ENCODE measurements at places on chromosomes 5 and 9. TPM values are rescaled to one million over a fixed set of nuclear protein-coding genes. Genes with fewer than 3 reads are reported as not detected.

Gene DND1
- total RNA-seq: 0.22 TPM

Gene MYO10
- total RNA-seq: 43.2 TPM

Gene CCL27
- total RNA-seq: not detected

Gene IL17B
- not detected for total RNA-seq

Gene SLC4A9
- not detected for total RNA-seq

Gene DBH
- not detected for total RNA-seq

DNA sequence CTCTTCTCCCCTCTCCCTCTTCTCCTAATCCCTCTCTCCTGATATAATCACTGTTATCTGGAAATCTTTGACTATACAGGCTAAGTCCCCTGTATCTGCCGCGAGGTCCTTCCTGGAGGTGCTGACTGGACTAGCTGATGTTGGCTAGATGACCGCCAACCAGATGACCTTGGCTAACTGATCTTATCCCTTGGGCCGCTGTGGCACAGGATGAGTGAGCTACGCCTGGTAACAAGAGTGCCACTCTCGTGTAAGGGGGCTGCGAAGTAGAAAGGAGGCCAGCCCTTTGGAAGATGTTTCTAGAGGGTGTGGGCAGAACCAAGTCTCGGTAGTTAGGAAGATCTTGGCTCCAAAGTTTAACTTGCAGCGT, 345 bp upstream of the PRRC1 start:
- peak overlapping the region; percentile 90 for H3K4me3 ChIP-seq
- peak overlapping the region; percentile 96 for H3K27ac ChIP-seq
- peaks cover 19% of the 10 kb centered on the region for H3K4me1 ChIP-seq
- no peak for DNase-seq
- no peaks in the 10 kb centered on the region for H3K27me3 ChIP-seq
- peaks cover 27% of the 10 kb centered on the region for H3K36me3 ChIP-seq

GRCh38 chr5:67844924-67845323, 370.6 kb upstream of the PIK3R1 start:
- H3K27me3 ChIP-seq: no peaks in the 10 kb centered on the region
- H3K27ac ChIP-seq: no peak overlapping the region
- no peak for DNase-seq
- no peaks in the 10 kb centered on the region for H3K36me3 ChIP-seq
- no peak overlapping the region for H3K4me3 ChIP-seq

DNA sequence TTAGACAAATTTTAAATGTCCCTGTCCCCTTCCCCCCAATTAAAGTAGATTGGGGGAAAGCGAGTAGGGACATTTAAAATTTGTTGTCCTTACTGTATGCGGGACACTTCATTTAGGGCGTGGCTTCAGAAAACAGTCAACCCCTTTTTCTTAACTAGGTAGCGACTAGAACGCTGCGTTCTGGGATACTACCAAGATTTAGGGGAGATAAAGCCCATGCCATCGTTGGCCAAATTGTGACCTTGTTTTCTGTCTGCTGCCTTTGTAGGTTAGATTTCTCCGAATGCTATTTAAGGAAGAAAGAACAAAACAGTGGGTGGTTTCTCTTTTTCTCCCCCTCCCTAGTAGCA, 1.2 kb downstream of the CKS2 start:
- H3K4me3 ChIP-seq: peak overlapping the region; percentile 88
- peaks cover 35% of the 10 kb centered on the region for H3K4me1 ChIP-seq
- peak; percentile 58 for DNase-seq
- H3K27ac ChIP-seq: peak overlapping the region; percentile 49
- H3K36me3 ChIP-seq: 0 out of 2 replicates have a peak, but pooled peaks cover 2% of the 10 kb centered on the region

DNA sequence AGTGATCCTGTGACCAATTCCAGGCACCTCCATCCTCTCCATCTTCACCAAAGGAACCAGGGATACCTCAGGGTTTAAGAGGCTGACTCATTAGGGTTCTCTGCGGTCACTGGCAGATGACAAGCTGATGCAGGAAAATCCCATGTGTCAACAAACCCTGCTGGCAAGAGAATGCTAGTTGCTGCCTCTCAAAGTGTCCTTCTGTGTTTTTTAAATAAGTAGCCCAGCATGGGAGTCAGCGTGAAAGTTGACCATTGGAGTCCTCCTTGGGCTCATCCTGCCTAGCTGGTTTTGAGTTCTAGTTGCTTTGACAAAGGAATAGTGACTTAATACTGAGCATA, 200.2 kb downstream of the SLIT3 start:
- DNase-seq: peak; percentile 90
- H3K4me3 ChIP-seq: no peak overlapping the region
- H3K27ac ChIP-seq: no peak overlapping the region
- no peaks in the 10 kb centered on the region for H3K36me3 ChIP-seq
- H3K4me1 ChIP-seq: peaks cover 30% of the 10 kb centered on the region

DNA sequence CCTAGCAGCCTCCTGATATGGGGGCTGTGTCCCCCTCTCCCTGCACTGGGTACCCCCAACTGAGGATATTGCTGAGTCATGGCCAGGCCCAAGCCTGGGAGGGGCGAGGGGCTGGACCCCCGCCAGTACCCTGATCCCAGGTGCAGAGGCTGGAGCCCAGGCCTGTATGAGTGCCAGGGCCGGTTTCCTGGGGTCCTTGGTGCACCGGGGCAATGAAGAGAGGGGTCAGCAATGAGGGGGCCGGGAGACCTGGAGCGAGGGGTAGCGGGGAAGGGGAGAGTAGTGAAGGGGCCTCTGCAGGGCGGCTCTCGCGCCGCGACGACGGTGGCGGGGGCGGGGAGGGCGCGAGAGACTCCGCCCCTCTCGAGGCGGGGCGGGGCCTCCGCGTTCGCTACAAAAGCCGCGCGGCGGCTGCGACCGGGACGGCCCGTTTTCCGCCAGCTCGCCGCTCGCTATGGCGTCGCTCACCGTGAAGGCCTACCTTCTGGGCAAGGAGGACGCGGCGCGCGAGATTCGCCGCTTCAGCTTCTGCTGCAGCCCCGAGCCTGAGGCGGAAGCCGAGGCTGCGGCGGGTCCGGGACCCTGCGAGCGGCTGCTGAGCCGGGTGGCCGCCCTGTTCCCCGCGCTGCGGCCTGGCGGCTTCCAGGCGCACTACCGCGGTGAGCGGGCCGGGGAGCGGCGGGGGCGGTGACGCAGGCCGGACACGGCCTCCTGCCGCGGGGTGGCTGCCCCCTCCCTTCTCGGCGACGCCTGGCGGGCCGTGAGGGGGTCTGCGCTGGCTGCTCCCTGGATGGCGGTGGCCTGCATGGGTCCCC, at the start of gene SQSTM1:
SQSTM1 (plus strand) TSS at position 423 of the 815 bp plus-strand sequence; CDS start at position 455, 32 bp downstream.
- H3K4me1 ChIP-seq: peaks cover 33% of the 10 kb centered on the region
- no peaks in the 10 kb centered on the region for H3K27me3 ChIP-seq
- peak within 1 kb of the TSS; percentile 78 for H3K4me3 ChIP-seq
- peak within 1 kb of the TSS; percentile 91 for H3K27ac ChIP-seq

- no peak overlapping the region for H3K4me3 ChIP-seq
- no peaks in the 10 kb centered on the region for H3K27me3 ChIP-seq
- no peak for DNase-seq
Observed at GRCh38 chr5:169521366-169521983, 62.1 kb upstream of the SPDL1 start.

DNA sequence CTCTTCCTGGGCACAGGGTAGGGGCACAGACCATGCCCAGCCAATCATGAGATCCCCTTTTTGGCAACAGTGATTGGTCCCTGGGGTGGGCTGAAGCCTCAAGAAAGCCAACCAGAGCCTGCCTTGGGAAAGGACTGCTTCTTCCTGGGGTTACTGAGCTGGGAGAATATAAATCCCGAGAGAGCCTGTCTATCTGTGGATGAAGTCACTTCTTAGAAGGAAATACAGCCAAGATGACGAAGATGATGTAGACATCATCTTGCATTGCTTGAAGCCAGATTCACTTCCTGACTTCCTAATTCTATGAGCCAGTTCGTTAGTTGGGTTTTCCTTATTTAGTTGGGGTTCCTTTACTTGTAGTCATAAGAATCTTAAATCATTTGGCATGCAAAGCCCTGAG, 50.1 kb upstream of the PWWP2A start:
- peak; percentile 96 for DNase-seq
- H3K36me3 ChIP-seq: no peaks in the 10 kb centered on the region
- no peaks in the 10 kb centered on the region for H3K27me3 ChIP-seq
- peaks cover 34% of the 10 kb centered on the region for H3K4me1 ChIP-seq
- H3K4me3 ChIP-seq: peak overlapping the region; percentile 38

DNA sequence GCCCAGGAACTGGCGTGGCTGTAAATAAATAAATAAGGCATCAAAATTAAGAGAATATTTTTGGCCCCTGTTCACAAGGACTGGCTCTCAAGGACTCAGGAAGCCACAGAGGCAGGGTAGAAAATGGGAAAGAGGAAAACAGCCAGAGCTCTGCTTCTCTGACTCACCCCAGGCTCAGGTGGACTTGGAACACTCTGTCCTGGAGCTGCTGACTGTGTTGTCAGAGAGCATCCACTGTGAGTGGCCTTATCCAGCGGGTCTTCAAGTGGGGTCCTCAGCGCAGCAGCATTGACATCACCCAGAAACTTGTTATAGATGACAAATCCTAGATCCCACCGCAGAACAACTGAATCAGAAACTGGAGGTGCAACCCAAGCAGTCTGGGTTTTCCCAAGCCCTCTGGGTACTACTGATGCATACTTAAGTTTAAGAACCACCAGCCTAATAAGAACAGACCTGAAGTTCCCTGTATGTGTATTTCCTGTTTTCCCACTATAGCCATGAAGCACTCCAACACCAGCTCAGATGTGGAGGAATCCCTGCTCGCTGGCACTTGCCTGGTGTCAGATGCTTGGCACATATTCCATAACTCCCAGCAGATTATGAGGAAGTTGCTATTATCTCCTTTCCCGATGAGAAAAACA, 20.5 kb downstream of the ADRA1B start:
- no peak overlapping the region for H3K27ac ChIP-seq
- no peak for DNase-seq
- H3K4me1 ChIP-seq: no peaks in the 10 kb centered on the region
- H3K4me3 ChIP-seq: no peak overlapping the region
- H3K27me3 ChIP-seq: no peaks in the 10 kb centered on the region
- no peaks in the 10 kb centered on the region for H3K36me3 ChIP-seq

DNA sequence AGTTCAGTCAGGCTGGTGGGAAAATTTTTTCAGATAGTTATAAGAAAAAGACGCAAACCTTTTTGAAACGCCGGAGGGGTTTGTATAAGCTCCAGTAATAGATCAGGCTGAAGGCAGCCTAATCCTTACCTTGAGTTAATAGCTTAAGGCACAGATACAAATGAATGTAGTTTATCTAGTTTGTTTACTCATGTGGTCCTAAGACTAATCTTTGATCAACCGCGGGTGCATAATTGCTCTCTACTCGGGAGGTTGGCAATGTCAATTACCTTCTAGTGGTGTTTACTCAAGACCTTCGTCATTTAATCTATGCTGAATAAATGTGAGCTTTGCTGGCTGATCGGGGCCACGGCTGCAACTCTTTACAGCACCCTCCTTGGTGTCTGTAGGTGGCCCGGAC, 665 bp upstream of the INSL4 start:
- H3K4me3 ChIP-seq: no peak overlapping the region
- no peaks in the 10 kb centered on the region for H3K4me1 ChIP-seq
- DNase-seq: no peak
- H3K36me3 ChIP-seq: no peaks in the 10 kb centered on the region
- peaks cover 18% of the 10 kb centered on the region for H3K27me3 ChIP-seq

- H3K27me3 ChIP-seq: no peaks in the 10 kb centered on the region
- no peak overlapping the region for H3K4me3 ChIP-seq
- no peak overlapping the region for H3K27ac ChIP-seq
Observed at GRCh38 chr5:114191441-114191840, 170.4 kb upstream of the KCNN2 start.

- no peak for DNase-seq
- no peaks in the 10 kb centered on the region for H3K36me3 ChIP-seq
- no peaks in the 10 kb centered on the region for H3K4me1 ChIP-seq
Observed at GRCh38 chr5:83595217-83595616, 123.7 kb downstream of the VCAN start.

GRCh38 chr5:143462431-143462830, 58.9 kb upstream of the NR3C1 start:
- H3K4me1 ChIP-seq: peaks cover 11% of the 10 kb centered on the region
- no peak for DNase-seq
- H3K27ac ChIP-seq: no peak overlapping the region
- H3K4me3 ChIP-seq: no peak overlapping the region
- no peaks in the 10 kb centered on the region for H3K27me3 ChIP-seq

- no peak overlapping the region for H3K27ac ChIP-seq
- H3K27me3 ChIP-seq: no peaks in the 10 kb centered on the region
- H3K4me3 ChIP-seq: no peak overlapping the region
- H3K4me1 ChIP-seq: no peaks in the 10 kb centered on the region
- H3K36me3 ChIP-seq: no peaks in the 10 kb centered on the region
- no peak for DNase-seq
Observed at GRCh38 chr9:137428841-137429545, 5.8 kb downstream of the NOXA1 start.

DNA sequence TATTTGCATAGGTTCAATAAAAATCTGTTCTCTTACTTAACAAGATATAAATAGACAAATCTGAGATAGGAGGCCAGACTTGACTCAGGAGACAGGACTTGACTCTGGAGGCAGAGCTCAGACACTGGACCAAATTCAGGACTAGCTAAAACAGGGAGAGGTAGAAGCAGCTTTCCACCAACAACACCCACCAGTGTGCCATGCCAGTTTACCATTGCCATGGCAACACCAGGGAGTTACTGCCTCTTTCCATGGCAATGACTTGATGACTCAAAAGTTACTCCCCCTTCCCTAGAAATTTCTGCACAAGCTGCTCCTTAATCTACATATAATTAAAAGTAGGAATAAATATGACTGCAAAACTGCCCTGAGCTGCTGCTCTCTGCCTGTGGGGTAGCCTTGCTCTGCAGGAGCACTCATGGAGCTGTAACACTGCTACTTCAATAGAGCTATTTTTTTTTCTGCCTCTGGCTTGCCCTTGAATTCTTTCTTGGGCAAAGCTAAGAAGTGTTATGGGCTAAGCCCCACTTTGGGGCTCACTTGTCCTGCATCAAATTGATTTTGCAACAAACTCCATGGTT, 473.0 kb downstream of the PLK2 start:
- DNase-seq: peak; percentile 63
- peaks cover 4% of the 10 kb centered on the region for H3K4me1 ChIP-seq
- H3K27me3 ChIP-seq: no peaks in the 10 kb centered on the region
- no peak overlapping the region for H3K4me3 ChIP-seq
- H3K27ac ChIP-seq: no peak overlapping the region
- H3K36me3 ChIP-seq: no peaks in the 10 kb centered on the region

- no peaks in the 10 kb centered on the region for H3K27me3 ChIP-seq
- no peaks in the 10 kb centered on the region for H3K4me1 ChIP-seq
- DNase-seq: no peak
- no peak overlapping the region for H3K4me3 ChIP-seq
- H3K36me3 ChIP-seq: no peaks in the 10 kb centered on the region
Observed at GRCh38 chr5:172689218-172689572, 48.1 kb downstream of the NEURL1B start.

Measured in GM23248 (cell line).